SW 1271 (cell line): ENCODE measurements at places on chromosomes 12 and 14.

DNA sequence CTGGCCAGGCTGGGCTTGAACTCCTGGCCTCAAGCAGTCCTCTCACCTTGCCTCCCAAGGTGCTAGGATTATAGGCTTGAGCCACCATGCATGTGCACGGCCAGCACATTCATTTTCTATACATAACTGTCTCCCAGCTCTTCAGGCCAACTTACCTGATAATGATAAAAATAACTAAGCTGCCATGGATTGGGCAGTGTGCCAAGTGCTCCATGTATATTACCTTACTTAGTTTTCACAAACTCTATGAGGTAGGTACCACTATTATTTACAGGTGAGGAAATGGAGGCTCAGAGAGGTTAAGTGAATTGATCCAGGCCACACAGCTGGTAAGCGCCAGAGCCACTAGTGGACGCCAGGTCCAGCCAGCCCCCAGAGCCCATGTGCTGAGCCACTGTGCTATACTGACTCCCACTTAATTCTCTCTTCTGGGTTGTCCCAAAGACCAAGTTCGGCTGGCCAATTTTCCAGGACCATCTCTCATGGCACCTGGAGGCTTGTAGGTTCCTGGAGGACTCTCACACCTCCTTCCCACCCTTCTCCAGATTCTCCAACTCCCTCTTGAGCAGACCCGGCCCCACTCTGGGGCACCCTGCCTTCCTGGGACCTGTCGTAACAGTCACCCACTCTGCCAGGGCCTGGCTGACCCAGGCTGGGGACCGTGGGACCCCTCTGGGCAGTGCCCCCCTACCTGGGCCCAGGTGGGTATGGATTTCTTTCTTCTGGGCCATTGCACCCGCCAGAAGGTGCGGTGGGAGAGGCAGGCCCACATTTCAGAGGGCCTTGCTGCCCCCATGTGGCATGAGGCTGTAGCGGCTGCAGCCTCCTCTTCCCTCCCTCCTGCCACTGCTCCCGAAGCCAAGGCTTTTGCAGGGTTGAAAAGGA is 30.2 kb upstream of the CIPC start:
- peak; percentile 54 for DNase-seq

DNA sequence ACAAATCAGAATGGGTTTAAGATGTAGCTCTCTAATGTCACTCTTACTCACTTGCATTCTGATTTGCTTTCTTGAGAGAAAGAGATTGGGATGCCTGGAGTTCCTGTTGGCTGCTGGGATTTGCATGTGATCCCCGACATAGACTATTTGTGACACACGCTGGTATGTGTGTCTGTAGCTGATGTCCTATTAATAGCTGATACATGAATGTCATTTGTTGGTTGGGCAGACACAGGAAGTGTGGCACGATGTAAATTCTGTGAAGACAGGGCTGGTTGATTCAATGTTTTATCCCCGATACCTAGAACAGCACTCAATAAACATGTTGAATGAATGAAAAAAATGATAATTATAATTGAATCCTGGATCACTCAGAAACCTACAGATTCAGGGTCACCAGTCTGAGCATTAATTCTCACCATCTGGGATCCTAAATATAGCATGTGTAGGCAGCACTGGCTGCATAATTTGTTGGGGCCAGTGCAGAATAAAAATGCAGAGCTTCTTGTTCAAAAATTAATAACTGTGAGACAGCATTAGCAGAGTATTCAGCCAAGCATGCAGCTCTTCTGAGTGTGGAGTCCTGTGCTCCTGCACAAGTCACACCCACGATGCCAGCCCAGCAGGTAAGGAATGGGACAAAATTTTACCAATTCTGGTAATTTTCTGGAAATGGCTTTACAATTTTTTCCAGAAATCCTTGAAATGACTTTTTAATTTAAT is 35.5 kb upstream of the SOCS2 start:
- no peak for DNase-seq

- no peak for DNase-seq
Observed at GRCh38 chr14:94101748-94102147, 8.8 kb upstream of the IFI27 start.

DNA sequence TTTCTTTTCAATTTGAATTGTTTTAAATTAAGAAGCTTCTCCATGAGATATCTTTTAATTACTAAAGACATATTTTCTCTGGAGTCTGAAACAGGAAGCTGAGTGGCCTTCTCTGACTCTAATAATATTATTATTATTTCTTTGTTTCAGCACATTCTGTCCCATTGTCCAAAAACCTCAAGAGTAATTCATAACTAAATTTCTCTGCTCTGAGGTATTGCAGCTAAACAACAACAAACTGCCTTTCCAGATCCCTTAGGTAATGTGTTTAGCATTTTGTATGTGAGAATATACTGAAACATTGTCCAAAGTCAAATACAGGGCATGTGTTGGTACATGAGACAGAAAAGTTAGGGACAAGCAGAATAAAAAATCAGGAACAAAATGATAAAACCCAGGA is 199.0 kb upstream of the FAR2 start:
- DNase-seq = no peak

DNA sequence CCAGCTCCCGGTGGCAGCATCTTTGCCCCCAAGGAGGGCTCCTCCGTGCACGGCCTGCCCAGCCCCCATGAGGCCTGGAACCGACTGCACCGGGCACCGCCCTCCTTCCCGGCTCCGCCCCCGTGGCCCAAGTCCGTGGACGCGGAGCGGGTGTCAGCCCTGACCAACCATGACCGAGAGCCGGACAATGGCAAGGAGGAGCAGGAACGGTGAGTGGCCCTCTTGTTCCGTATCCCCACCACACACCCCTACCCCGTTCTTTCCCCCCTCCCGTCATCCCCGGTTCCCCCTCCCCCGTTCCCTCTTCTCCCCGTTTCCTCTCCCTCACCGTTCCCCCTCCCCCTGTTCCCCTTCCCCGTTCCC is 28.3 kb downstream of the LRCOL1 start:
- DNase-seq = no peak

GRCh38 chr14:87994974-87995373 is 2.0 kb upstream of the GALC start:
- no peak for DNase-seq

GRCh38 chr14:32011225-32011624 is 65.9 kb upstream of the ARHGAP5 start:
- no peak for DNase-seq
